ENCODE measurements at places on chromosomes 2 and 18.

- no peak for DNase-seq
These were observed 8.1 kb downstream of the SCYGR4 start for GRCh38 chr2:227625420-227625819.

GRCh38 chr2:67974559-67975430 lies 88.0 kb downstream of the C1D start:
- no peak for DNase-seq

GRCh38 chr2:172397148-172397834 lies 30.1 kb upstream of the ITGA6 start:
- no peak for DNase-seq

GRCh38 chr2:95314964-95315611 lies 17.9 kb downstream of the KCNIP3 start:
- DNase-seq = peak; percentile 46

DNA sequence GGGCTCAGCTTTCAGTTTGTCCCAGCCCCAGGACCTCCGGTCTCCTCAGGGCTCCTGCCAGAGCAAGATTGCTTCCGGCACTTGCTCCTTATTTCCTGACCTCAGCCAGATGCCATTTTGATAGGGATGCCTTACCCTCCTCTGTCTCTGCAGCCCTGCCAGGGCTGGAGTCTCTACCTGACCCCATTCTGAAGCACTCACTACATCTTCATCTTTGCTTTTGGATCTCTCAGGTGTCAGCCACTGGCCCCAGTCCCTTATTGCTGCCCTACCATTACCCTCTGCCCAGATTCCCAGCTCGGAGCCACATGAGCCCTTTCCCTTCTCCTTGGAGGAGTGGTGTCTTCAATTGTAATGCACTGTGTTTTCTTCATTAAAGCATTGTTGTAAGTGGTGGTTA lies 17.1 kb downstream of the OSBPL6 start:
- no peak for DNase-seq

- no peak for DNase-seq
These were observed 41.1 kb upstream of the SCG2 start for GRCh38 chr2:223643309-223643708.

DNA sequence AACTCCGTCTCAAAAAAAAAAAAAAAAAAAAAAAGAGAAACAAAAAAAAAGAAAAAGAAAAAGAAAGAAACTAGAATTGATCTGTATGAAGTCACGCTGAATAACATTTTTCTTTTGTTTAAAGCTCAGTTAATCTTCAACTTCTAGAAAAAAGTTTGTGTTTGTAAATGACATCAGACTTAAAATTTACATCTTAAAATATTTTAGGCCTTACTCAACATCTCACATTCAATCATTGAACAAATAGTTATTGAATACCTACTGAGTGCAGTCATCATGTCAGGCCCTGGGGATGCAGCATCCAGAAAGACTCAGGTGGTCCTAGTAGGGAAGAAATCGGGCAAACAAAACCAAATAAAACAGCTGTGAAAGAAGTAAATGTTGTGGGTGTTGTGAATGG lies 292.3 kb upstream of the FANCL start:
- no peak for DNase-seq

DNA sequence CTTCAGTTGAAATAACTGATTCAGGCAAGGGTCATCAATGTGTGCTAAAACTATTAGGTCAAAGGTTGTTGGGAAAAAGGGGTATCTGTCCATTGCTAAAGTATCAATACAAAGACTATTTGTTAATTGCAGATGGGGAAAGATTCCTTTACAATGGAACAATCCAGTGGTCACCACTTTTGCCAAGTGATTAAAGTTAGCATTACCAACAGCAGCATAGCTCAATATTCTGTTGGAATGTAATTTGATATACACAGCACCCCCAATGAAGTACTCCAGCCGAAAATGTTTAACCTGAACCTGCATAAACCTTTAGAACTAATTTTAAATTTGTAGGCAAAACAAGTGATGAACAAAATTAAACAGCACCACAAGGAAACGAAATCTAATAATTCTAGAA lies 191.0 kb downstream of the TCF4 start:
- no peak for DNase-seq

- peak; percentile 41 for DNase-seq
These were observed at the start of gene BOK for GRCh38 chr2:241558532-241559322. TSS of gene BOK (plus strand) at chr2:241558745. CDS start at chr2:241559484, 739 bp downstream.

DNA sequence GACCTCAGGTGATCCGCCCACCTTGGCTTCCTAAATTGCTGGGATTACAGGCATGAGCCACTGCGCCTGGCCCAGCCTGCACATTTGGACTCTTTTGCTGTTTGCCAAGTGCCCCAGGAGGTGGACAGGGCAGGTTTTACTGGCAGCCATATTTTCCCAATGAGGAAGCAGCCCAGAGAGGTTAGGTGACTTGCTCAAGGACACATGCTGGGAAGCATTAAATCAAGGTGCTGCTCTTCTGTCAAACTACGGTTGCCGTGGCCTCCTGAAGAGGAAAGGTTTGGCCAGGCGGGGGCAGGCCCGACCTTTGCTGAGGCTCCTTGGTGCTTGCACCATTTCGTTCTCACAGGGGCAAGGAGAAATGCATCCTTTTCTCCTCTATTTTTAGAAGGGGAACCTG lies 44.0 kb downstream of the DNMT3A start:
- no peak for DNase-seq

- peak; percentile 67 for DNase-seq
These were observed 2.1 kb downstream of the PCBP1 start for GRCh38 chr2:70089220-70089982.

- no peak for DNase-seq
These were observed 11.1 kb upstream of the KLHL30 start for GRCh38 chr2:238127165-238128060.

DNA sequence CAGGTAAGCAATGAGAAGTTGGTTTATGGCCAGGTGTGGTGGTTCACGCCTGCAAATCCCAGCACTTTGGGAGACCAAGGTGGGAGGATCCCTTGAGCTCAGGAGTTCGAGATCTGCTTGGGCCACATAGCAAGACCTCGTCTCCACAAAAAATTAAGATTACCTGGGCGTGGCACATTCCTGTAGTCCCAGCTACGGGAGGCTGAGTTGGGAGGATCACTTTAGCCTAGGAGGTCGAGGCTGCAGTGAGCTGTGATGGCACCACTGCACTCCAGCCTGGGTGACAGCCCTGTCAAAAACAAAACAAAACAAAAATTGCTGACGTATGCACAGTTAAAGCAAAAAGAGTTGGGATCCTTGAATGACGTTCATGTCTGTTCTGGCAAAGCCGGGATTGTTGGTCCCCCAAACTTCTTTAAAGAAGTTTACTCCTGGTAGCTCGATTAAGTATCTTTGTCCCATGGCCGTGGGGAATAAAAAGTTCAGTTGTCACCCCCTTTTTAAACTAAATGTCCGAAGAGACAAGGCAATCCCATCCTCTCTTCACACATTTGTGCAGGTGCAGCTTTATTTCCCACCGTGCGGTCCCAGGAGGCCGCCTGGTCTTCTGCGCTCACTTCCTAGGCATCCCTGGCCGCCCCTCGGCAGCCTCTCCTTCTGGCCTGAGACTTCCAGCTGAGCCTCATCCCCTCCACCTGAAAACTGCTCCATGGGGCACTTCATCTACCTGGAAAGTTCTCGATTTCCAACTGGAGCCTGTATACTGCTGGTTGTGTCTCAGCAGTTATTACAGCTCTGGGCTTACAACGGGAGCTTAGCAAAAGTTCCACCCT lies 762 bp upstream of the SPOPL start:
- no peak for DNase-seq

DNA sequence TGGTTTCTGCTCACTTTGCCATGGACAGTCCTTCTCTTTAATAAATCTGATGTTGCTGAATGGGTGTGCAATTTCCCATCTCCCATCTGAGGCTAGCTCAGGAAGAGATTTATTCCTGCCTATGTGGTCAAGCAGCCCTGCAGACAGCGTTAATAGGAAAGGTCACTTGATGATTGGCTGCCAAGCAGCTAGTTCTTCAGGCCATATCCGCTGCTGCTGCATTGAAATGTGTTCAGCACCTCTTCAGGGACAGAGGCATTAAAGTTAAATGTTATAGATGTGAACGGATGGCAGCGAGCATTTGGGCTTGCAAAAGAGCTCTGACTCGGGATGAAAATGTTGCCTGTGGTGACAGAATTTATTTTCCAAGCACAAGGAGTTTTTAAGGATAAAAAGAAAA lies 474.2 kb downstream of the PIK3C3 start:
- no peak for DNase-seq

DNA sequence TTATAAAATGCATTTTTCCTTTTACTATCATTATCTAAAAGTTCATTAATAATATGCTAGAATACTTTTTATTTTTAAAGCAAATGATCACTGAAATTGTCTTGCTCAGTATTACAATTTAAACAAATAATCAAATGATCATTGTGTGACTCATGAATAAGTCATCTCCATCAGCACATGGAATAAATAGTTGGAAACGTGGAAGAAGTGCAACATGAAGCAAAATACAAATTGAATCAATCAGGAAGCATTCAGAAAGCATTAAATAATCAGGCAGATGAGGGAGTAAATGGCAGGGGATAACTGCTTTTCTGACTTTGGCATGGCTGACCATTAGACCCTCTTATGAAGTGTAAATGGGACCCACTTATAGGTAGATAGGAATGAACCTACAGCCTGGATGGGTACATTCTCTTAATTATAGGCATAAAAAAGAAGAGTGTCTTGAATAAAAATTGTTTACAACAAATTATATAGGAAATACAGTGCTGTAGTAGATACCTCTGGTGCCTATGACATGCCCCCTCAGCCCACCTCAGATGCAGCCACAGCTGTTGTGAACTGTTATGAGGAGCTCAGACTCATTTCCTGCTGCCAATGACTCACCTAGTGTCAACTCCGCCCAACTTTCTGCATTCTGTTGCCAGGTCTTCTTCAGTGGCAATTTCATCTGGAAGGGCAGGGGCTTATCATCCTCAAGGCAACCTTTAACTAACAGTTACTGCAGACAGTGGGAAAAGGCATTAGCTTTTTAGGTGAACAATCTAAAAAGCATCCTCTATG lies 936.0 kb downstream of the TRIB2 start:
- no peak for DNase-seq

DNA sequence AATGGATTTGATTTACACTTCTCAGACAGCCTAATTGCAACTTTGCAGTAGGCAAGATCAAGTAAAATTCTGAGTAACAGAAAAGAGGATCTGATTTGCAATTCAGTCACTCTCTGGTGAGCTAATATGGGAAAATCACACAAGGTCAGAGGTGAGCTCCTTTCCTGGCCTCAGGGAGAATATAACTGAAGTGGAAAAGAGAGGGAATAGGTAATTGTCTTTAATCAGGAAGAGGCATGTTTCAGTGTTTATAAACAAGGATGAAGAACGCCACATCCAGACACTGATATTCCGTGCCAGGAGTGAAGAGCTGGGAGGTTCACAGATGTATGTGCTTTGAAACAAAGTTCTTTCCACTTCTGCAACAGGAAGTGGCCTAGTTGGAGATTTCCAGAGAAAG lies 127.1 kb downstream of the ETAA1 start:
- no peak for DNase-seq

DNA sequence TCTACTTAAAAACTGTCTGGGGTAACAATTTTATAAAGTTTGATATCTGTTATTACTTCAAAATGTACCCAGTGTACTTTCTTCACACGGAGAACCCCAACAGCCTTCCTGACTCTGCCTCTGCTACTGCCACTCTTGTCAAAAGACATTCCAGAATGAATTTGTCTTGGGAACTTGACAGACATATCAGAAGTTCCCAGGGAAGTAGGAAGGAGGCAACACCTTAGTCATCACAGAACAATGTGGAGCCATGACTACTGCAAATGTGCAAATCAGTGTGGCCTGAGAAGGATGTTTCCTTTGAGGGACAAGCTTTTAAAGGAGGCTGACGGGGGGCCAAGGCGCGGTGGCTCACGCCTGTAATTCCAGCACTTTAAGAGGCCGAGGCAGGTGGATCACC lies 133.8 kb upstream of the RNF152 start:
- DNase-seq = no peak

DNA sequence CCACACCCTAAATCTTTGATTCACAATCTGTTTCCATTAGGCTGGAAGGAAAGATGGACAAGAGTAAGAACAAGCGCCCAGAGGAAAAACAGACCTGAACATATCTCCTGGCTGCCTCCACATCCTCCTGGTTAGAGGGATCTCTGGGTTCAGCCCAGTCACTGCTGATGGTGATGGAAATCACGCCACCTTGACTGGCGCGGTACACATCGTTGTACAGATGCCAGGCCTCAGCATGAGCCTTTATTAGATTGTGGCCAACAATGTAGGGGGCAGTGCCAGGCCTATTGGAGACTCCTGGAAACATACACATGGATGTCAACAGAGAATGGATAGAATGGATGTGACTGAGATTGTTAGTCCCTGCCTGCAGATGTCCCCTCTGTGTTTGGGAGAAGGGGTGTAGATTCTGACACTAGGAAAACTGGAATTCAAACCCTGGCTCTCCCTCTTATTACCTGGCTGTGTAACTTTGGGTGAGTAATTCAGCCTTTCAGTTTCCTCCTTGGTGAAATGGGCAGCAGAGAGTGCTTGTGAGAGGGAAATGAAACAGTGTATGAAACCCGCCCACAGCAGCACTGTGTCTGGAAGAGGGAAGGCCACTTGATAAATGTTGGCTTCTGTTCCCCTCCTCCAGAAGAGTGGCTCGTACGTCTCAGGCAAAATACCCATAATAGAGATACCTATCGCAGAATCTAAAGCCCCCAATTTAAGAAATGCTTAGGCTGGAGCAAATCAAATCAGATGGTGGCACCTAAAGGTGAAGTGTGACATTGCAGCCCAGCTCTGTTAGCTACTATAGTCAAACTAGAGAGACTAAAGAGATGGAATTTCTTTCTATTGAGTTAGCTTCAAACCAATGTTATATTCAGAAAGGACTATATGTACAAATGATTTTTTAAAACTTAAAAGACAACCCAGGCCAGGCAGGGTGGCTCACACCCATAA lies 36.2 kb downstream of the LCT start:
- DNase-seq = no peak

GRCh38 chr2:217625557-217626169 lies 377.1 kb downstream of the TNS1 start:
- DNase-seq = no peak

GRCh38 chr2:39109537-39109936 lies 11.3 kb downstream of the SOS1 start:
- DNase-seq = no peak

GRCh38 chr2:54416938-54417337 lies 39.2 kb upstream of the SPTBN1 start:
- DNase-seq = no peak

DNA sequence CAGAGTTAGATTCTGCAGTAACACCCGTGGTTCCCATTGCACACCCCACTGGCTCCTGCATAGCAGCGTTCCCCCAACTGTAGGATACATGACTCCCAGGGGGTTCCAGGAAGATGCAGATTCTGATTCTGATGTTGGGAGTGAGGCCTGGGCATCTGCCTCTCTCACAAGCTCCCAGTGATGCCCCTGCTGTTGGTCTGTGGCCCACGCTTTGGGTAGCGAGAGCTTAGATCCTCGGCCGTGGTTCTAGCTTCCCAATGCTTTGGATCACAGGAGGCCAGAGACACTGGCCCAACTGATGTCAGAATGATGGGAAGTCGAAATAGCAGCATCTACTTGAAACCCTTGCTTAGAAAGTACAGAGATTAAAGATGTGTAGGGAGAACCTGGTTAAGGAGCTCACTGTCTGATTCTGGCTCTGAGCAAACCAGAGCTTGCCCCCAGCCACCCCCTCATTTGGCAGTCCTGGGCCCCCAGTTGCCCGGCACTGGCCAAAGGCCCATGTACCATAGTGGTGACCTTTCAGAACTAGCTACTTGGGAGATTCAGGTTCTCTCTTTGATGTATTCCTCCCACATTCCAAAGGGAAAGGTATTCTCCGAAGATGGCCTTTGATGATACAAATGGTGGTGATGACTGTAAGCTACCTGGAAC lies 197.5 kb downstream of the FAM210A start:
- DNase-seq = no peak

Measured in NCI-H774 (cell line).